ENCODE measurements at places on chromosomes 5 and 9.

DNA sequence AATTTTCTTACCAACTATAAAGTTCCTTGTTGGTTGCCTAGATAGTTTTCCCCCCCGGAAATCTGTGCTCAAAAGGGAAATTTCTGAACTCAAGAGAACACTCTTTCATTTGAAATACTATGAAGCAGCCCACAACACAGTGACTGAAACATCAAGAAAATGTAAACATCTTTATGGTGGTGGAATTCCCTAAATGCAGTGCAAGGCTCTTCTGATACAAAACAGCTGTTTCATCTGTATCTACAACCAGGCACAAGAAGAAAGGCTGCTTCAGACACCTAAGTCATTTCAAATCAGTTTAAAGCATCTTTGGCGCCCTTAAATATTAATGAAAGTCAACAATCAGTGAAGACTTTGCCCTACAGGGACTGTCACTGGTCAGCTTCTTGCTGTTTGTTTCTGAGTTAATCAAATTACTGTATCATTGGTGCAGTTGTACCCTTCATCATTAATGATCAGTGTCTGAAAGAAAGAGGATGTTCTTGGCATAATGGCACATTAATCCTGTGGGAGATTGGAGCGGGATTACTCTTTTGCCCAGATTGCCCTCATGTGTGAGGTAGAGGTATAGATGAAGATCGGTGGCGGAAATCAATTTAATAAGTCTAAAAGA is 947.0 kb downstream of the NR2F1-AS1 start:
- no peak for DNase-seq

GRCh38 chr9:14180960-14181537 is 132.9 kb downstream of the NFIB start:
- DNase-seq, result no peak

DNA sequence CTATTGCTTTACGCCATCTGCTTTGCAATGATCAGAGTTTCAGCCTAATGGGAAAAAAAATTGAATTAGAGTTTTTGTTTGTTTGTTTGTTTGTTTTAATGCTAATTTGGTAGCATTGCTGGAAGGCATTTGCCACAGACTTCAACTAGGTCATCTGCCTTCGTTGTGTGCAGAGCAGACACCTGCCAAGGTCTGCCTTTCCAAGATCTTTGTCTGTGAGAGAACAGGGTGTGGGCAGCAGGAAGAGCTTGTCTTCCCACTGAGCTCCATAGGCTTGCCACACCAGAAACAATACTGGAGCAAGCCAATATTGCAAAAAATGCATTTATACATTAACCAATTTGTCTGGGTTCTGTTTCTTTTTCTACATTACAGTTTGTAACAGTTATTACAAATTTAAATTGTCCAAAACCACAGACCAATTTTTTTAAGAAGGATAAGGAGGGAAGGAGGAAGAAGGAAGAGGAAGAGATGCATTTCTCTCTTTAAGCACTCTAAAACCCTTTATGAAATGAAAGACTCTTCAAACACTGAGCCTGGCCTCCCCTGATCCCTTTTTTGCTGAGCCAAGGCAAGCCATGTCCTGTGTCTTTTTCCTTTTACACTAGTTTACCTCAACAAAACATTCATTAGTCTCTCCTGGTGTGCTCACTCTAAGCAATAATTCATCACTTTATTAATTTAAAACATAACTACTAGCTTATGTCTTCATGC is 210.5 kb downstream of the SNX18 start:
- no peak for DNase-seq

- DNase-seq, result no peak
These were observed 191.5 kb upstream of the GNA14 start for GRCh38 chr9:77839459-77840140.

DNA sequence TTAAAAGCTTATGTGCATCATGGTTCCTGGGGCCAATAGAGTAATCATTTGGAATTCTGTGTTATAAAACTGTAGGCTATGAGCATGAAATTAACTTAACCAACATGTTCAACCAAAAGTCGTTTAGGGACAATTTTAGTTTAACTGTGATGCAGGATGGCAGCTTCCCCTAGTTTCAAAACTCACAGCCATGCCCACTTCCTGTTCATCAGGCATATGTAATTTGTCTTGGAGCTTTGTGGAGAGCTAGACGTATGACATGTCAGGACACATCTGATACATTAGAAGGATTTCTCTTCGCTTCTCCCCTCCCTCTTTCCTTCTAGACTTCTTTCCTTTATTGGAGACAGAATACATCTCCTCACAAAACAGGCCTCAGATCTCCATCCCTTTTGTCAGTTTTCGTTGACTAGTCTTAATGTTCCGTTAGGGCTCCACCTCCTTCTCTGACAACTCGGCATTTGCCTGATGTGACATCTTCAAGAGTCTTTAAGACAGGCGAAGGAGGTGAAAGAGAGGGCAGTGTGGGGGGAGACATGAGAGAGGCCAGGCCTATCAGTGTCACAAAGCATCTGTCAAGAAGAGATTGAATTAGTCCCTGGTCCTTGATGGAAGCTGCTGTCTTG is 176.0 kb downstream of the MSX2 start:
- no peak for DNase-seq

GRCh38 chr5:147567917-147568598 is 58.2 kb upstream of the DPYSL3 start:
- no peak for DNase-seq

GRCh38 chr9:83501565-83501964 is 36.6 kb downstream of the FRMD3 start:
- DNase-seq, result no peak

DNA sequence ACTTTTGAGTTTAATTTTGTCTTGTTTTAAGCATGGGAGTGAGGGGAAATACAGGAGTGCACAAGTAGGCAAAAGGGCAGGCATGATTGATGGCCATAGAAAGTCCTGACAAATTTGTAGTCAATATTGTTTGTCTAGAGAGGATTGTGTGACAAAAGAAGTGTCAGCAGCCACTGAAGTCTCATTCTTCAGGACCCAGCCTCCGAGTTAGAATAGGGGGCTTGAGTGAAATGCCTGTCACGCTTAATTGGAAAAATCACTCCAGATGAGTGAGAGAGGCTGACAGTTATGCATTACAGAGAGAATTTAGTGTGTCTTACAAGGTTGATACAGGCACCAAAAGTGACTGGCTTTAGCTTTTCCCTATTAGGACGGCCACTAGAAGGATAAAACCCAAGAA is 81.9 kb upstream of the RPS23 start:
- no peak for DNase-seq

- DNase-seq, result no peak
These were observed 115.9 kb downstream of the ATPSCKMT start for GRCh38 chr5:10133830-10134229.

DNA sequence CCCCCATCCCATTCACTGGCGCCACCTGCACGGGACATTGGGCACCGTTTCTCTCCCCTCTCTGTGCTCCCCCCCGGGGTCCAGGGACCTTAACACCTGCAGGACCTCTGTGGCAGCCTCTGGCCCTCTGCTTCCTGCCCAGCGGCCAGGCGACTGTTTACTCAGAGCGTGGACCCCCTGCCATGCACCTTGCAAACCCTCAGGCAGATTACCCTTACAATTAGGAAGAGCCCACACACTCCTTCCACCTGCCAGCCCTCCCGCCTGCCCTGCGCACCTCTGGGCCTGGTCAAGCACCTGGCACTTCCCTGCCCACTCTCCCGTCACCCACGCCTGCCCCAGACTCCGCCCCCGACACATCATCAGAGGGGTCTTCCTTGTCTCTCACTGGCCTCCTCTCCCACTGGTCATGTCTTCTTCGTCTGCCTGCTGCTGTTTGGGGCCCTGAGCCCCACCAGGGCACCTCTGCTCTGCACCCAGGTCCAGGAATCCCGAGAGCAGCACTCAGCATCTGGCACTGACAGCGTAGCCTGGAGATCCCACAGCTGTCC is 281.3 kb upstream of the IRX4 start:
- no peak for DNase-seq

DNA sequence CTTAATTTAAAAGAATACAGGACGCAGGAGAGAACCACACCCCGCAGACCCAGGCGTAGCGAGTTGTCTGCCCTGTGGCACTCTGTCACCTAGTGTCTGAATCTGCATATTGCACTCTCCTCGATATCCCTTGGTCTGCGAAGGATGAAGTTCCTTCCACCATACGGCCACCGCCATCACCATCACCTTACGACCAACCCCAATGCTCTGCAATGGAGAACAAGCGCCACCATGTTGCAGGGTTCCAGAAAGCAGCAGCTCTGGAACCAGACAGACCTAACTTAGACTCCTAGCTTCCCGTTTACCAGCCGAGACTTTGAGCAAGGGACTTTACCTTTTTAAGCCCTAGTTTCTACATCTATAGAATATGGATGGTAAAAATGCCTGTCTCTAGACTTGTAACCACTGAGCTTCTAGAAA is 77.4 kb upstream of the DMRT1 start:
- no peak for DNase-seq

GRCh38 chr9:126720036-126720435 is 84.8 kb upstream of the ZBTB43 start:
- DNase-seq, result no peak

- DNase-seq, result no peak
These were observed 129.3 kb upstream of the TUT7 start for GRCh38 chr9:86483496-86483895.

DNA sequence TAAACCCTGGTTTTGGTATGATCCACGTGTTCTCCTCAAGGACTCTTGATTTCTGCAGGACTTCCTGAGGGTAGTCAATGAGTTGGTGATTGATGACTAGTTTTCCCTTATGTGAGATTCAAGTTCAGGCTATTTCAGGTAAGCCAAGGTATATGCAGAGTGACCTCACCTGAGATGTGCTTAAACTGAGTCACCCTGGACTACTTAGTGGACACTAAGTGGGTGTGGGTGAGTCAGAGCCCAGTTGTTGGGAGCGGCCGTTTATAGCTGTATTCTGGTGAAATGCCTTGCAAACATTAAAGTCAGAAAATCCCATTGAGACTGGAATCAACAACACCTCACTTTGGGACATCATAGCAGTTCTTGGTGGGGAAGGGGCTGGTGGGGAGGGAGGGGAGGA is 62.9 kb downstream of the SLC28A3 start:
- no peak for DNase-seq

- DNase-seq, result no peak
These were observed 27.5 kb downstream of the GPX3 start for GRCh38 chr5:151047814-151048425.

GRCh38 chr5:106699198-106699597 is 971.5 kb downstream of the EFNA5 start:
- no peak for DNase-seq

GRCh38 chr9:137757139-137757538 is 120.4 kb upstream of the CACNA1B start:
- DNase-seq, result no peak

Data from stimulated activated CD8-positive, alpha-beta memory T cell treated with anti-CD3 and anti-CD28 coated beads, Interleukin-4, amount 100 ng/mL, for 1 hour (primary cell).